Thyroid gland (tissue), 4 donors: ENCODE measurements at places on chromosomes 6 and 20.

- peak; percentile 89 for DNase-seq
Observed at GRCh38 chr6:129500958-129501739, 208.8 kb downstream of the ARHGAP18 start.

DNA sequence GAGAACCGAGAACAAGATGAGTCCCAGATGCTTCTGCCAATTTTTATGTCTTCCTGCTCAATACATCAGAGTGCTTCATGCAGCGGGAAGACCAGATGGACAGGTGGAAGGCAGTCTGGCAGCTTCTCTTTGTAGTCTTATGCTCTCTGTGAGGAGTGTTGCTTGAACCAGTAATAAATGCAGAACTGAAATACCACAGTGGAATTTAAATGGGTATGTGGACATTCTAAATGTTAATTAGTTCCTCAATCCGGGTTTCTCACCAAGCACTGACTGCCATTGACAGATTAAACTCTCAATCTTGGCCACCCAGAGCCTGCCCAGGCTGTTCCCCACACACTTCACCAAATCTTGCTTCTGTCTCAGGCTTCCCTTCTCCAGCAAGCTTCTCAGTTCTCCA is 695.5 kb upstream of the CHD6 start:
- DNase-seq, result no peak

- peak; percentile 40 for DNase-seq
Observed at GRCh38 chr6:11381801-11382513, 149.5 kb upstream of the NEDD9 start.

DNA sequence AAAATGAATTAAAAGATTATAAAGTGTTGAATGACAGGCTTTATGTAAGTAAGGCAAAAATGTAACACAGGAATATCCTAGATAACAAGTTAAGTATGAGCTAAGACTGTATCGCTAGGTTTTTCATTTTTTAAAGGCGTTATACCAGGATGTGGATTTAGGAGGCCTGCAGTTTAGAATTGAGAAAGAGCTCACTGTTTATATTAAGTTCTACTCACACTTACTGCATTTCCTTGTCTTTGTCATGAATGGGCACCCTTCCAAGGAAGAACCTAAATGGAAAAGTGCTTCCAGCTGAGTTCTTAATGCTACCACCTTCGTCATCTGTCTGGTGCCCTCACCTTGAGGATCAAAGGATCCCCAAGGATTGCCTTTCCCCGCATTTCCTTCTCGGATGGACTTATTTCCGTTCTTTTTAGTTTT is 148.7 kb downstream of the SOX4 start:
- no peak for DNase-seq

DNA sequence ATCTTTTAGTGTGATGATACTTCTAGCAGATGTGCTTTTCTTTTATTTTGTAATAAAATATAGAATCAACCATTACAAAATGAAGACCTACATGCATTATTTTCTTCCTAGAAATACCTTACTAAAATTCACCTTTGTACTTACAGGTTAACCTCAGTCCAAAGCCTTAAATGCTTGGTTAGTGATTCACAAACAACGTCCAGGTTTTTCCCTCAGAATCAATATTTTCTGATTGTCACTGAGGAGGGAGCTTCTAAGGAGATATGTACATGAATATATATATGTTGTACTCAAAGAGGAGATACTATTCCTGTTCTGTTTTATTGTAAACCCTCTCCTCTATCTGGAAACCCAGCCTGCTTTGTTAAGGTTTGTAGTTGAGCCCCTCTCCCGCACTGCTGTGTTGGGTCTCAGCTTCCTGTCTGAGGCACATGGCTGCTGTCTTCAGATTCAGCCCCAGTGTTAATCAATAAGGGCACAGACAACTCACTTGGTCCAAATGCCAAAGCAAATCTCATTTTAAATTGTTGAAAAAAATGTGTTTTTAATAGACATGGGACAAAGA is 33.9 kb upstream of the HS3ST5 start:
- DNase-seq, result no peak

DNA sequence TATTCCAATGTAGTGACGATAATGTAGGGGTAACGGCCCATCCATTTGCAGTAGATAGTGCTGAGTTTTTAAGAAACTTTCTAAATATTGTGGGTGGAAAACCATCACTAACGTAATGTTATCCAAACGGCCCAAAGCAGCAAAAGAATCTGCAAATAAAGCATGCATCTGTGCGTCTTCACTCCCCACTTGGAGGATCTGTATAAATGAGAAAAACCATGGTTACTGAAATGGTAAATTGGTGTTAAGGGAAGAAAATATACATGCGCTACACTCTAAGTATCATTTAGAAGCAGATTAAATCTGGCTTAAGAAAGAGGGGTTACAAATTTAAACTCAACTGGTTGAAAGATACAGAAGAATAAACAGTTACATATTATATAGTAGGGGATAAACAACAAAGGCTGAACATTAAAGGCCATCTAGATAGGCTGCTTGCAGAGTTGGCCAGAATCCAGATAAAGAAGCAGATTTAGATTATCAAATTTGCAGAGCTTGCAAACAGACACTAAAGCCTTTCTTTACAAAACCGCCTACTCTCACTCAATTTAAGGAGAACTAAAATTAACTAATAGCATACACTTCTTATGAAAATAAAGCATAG is 93.3 kb downstream of the SESN1 start:
- DNase-seq, result no peak

DNA sequence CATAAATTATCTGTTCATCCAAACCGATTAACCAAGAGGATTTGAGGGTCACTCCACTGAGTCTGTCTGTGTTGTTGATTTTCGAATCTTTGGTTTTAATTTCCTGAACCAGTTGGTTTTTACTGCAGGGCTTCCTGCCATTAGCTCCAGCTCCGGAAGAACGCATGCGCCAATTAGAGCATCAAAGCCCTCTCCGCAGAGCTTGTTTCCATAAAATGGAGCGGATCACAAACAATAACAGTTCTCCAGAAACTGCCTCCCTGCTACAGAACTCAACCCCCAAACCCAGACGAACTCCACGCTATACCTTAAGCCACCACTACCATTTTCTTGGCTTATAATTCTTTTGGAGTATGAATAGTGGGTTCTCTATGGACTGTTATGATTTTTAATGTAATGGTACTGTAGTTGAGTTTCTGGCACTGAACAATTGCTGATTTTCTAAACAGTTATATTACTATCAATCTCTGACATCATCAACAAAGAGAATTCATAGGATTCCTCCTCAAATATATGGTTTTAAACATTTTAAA is 13.8 kb downstream of the TFAP2A start:
- DNase-seq, result no peak

- DNase-seq, result no peak
Observed at GRCh38 chr20:1418350-1418749, 25.5 kb upstream of the FKBP1A start.

GRCh38 chr6:150276937-150277742 is 91.7 kb upstream of the IYD start:
- DNase-seq, result no peak

- no peak for DNase-seq
Observed at GRCh38 chr20:39878320-39878719, 810.7 kb downstream of the MAFB start.

DNA sequence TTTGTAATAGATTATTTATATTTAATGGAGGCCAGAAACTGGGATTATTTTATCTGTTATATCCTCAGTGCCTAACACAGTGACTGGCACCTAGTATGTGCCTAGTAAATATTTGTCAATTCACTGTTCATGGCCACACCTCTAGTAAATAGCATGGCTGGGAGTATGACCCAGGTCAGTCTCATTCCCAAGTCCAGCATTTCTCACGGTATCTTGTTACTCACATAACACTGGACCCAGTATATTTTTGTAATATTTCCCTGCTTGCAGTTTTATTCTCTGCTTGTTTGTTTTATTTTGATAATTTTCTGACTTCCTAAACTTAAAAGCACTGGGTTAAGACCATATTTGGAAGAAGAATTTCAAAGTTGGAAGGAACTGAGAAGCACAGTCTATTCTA is 47.7 kb downstream of the CTNNBL1 start:
- no peak for DNase-seq
